ENCODE measurements at places on chromosomes 16 and 17.

- DNase-seq = no peak
These were observed 8.2 kb downstream of the PLD2 start for GRCh38 chr17:4815043-4815675.

GRCh38 chr16:56289416-56289815 lies 98.1 kb downstream of the GNAO1 start:
- DNase-seq = no peak

- DNase-seq = no peak
These were observed 17.5 kb downstream of the MARCHF10 start for GRCh38 chr17:62790564-62790986.

DNA sequence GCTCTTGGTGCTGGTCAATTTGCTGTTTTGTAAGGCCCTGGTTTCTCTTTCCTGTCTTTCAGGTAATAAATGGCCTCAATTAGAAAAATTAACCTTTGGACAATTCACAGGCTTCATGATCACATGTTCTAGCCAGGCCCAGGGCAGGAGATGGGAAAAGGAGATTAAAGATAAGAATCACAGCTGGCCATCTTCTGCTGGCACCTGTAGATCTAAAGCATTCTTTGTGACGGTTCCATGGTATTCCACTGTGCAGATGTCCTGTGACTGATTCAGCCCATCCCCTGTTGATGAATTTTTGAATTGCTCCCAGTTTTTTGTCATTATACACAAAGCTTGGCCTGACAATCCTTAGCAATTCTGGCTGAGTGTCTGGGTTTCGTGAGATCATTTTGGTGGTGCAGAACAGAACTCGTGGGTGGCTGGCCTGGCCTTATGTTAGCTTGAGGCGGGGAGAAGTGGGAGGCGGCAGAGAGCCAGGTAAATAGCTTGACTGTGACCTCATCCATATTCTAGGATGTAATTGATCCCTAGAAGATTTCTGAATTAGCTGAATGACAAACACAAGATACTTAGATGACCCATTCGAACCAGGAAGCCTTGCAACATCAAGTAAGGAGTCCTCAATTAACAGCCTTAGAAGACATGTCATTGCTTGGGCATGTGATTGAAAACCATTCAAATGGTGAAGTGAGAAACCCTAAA lies 14.1 kb downstream of the TMC5 start:
- DNase-seq = no peak

DNA sequence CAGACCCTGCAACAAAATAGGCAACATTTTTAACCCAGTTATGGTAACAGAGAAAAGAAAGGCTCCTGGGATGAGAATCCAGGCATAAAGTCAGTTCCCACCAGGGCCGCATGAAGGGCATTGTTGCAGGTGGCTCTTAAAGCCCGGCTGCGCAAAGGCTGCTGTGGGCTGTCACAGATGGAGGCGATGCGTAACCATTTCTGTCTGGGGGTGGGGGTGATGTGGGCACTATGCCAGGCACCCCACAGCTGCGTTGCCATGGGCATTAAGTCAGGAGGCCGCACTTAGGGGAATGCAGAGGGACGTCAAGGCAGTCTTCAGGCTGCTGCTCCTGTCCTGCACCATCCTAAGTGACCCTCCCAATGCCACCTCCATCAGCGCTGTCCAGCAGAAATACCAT lies 228.4 kb downstream of the CPPED1 start:
- DNase-seq = no peak

DNA sequence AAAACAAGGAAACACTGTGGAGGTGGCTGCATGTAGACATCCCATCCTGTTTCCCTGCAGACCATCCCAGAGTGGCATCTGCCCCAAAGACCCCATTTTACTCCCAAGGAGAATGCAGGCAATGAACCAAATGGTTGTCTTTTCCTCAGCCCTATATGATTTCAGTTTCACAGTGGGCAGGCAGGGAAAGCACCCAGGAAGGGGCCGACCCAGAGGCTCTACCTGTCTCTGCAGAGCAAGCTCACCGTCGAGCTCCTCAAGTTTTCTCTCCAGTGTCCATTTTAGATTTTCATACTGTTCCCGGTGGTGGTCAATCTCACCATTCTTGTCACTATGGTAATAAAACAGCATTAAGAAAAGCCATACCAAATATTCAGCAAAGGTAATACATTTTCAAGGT lies 14.6 kb downstream of the CCDC57 start:
- DNase-seq = no peak

DNA sequence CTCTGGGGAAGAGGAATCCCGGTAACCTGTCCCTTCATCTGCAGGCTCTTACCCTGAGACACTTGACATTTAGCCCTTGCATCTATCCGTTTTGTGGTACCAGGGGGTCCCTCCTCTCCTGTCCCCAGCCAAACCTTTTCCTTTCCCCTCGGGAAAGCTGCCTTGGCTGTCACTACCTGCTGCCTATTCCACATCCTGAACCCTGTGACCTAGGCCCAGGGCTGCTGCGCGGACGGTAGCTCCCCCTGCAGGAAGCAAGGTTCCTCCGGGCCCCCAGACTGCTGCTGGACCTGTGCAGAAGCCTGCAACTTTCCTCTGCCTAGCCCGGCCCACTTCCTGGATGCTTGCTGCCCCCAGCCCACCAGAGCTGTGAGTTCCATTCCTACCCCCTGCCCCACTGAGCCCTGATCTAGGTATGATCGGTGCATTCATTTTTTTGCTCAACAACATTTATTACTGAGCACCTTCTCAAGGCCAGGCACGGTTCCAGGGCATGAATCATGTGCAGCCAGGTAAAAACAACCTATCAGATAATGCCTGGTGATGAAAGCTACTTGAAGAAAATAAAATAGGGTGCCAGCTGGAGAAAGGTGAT lies 10.5 kb upstream of the ALDOA start:
- no peak for DNase-seq

- DNase-seq = no peak
These were observed 144.2 kb downstream of the IRF8 start for GRCh38 chr16:86042996-86043725.

- no peak for DNase-seq
These were observed 12.2 kb downstream of the GALNS start for GRCh38 chr16:88844419-88845036.

DNA sequence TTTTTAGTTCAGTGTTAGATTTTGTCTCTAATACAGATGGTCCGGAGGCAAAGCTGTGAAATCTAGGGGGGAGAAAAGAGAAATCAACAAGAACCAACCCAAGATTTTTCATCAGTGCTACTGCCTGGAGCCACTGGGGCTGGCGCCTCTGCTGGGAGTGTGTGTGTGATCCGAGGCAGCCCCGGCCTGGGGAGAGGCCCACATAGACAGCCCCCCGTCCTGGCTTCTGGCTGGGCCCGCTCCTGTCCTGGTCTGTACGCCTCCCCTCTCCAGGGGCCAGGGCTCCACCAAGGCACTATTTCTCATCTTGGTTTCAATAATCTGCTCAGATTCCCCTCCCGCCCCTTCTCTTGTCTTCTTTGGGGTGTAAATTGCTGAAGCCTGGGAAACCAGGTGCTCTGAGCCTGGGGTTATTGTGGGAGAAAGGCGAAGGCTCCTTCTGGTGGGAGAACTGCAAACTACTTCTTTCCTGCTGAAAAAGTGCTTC lies 7.8 kb downstream of the BAHCC1 start:
- DNase-seq = no peak

- no peak for DNase-seq
These were observed 6.4 kb downstream of the SLC38A10 start for GRCh38 chr17:81288715-81289114.

DNA sequence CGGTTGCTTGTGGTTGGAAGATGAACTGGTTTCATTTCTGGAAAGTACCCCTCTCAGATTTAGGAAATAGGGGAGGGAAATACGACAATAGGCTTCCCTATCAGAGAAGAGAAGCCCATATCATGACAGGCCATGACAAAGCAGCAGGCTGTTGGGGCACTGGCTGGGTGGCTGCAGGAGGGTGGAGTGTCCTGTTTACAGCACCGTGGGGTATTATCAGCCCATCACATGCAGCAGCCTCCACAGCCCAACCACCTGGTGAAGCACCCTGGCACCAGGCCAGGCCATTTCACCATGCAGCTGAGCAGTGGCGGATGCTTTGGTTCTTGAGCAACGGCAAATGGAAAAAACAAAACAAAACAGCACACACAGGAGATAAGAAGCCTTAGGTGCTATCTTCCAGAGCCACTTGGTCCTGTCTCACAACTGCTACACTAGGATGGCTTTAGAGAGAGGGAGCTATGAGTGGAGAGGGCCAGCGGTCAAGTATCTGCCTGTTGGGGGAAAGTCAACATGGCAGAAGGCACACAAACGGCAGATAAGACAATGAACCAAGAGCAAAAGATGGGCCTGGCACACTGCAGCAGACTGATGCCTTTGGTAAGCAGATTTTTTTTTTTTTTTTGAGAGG lies 24.2 kb downstream of the FAM117A start:
- no peak for DNase-seq

DNA sequence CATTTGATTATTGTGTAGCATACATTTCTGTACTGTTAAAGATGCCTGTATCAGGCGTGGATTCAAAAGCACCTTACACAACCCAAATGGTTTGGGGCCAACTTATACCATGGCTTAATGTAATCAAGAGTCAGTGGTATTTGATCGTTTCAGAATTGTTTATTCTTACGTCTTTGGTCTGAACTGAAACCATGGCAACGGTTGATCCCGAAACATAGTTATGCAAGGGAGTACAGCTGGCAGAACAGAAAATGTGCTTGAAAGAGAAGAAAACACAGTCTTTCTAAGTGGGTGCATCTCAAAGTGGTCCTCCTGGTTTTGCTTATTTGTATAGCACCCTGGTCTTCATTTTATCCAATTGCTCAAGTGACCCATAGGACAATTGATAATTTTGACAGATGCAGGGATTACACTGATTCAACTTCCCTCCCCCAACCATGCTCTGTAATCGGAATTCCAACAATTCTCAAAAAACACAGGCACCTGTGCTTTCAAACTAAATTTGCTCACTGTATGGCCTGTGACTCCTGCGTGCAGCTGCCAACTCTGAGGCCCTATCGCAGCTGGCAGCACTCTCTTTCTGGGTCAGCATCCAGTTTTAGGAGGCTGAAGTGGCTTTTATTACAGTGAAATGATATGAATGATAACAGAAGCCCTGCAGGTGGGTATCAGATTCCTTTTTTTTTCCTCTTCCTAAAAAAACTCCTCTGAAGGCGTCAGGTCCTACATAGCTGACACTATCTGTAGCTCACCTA lies 77.0 kb upstream of the AXIN2 start:
- DNase-seq = no peak
